ENCODE measurements at places on chromosomes 4 and X. TPM values are rescaled to one million over a fixed set of nuclear protein-coding genes. Genes with fewer than 3 reads are reported as not detected.
A peak's percentile ranks its signal among the peaks of the same experiment; 100 is the strongest.

DNA sequence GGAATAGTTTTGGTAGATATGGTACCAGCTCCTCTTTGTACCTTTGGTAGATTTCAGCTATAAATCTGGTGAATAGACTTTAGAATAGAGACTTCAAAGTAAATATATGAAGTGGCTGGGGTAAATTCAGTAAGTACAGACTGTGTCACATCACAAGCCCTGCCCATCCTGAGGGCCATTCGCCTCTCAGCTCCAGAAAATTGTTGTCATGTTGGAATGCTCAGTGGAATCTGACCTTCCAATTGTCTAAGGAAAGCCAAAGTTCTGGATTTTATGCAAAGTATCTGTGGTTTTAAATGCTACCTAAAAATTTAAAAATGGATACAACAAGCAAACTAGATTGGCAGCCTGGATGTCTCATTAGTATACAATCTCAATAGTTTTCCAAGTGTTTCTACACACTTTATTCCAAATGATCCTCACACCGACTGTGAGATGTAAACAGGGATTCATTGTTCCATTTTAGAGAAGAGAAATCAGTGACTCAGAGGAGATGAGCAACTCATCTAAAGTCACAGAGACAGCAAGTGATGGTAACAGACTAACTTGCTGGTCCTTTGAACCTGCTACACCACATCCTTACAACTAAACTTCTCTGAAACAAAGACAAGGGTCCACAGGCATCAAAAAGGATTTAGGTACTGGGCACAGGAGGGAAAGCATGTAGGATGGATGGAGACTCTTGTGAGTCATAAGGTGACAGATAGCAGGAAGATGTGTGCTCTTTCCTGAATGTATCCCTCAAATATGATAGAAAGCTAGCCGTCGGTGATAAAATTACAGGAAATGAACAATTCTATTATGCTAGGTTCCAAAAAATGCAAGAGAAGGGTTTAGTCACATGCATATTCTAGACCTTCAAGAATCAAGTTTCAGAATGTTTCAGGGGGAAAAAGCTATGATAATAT lies 127.3 kb downstream of the ATP10D start:
- DNase-seq, result no peak

The HS6ST2 gene
- total RNA-seq, result not detected

The PHKA2 gene
- 33.8 TPM for total RNA-seq

DNA sequence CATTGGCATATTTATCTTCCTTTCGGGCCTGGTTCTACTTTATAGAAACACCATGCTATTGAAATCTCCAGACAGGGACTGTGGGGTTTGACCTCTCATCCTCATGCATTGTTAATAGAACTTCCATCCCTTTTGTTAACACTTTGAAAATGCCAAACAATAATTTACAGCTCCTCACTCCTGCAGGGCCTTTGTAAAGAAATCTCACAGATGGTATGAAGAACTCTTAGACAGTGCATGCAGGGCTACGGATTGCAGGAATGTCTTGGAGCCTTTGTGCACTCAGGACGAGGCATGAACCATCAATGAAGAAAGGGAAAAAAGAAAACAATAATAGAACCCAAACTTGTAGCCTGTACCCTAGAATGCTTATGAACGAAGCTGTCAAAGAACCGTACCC lies 92.8 kb upstream of the TMEM47 start:
- no peak for DNase-seq

The PAGE3 gene
- total RNA-seq, result not detected

GRCh38 chr4:104113850-104114249 lies 380.8 kb downstream of the CXXC4 start:
- no peak for DNase-seq

The GAGE12E gene
- total RNA-seq, result not detected

GRCh38 chr4:52892880-52893279 lies 30.8 kb downstream of the RASL11B start:
- no peak for DNase-seq

The SUPT20HL1 gene
- total RNA-seq, result not detected

- DNase-seq, result no peak
Observed at GRCh38 chr4:101221294-101221693, 126.0 kb downstream of the PPP3CA start.

- no peak for DNase-seq
Observed at GRCh38 chr4:169437299-169438047, 166.7 kb upstream of the SH3RF1 start.

GRCh38 chr4:33512397-33512796 lies 2731.9 kb downstream of the ARAP2 start:
- no peak for DNase-seq

The VEGFD gene
- total RNA-seq, result not detected

DNA sequence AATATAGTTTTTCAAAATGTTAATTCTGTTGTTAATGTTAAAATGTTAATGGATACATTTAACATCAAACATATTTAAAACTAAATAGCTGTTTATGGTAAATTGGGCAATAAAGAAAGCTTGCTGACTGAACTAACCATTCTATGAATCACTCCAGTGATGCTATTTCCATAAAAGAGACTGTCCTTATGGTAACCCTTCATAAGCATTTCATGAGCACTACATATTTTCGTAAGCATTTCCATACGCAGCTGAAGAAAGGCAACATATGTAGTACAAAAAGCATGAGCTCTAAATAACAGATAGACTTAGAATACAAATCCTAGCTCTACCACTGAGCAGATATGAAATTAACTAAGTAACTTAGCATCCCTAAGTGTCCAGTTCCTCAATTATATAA lies 188.9 kb downstream of the COL25A1 start:
- DNase-seq, result no peak

DNA sequence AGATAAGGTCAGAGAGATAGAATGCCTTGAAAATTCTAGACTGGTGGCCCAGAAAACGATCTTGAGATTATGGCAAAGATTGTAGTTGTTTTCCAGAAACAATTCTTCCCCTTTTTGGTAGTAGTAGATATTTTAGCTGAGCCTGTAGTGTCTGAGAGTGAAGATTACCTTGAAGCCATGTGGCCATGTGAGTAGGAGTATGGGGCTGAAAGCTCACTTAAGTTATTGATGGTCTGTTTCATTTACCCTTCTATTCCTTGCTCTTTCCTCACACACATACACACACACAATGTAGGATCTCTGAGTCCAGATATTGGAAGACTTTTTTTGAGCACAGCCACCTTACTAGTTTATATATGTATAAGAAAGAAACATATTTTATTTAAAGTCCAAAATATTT lies 941.6 kb upstream of the GRID2 start:
- DNase-seq, result no peak

GRCh38 chr4:38306482-38307071 lies 346.4 kb downstream of the PTTG2 start:
- DNase-seq, result peak; percentile 22

GRCh38 chr4:102543030-102543928 lies 42.1 kb downstream of the NFKB1 start:
- no peak for DNase-seq

The CDX4 gene
- total RNA-seq, result not detected

GRCh38 chrX:13502590-13502989 lies 66.8 kb upstream of the EGFL6 start:
- peak; percentile 29 for DNase-seq

GRCh38 chr4:89379511-89380044 lies 72.0 kb upstream of the GPRIN3 start:
- no peak for DNase-seq

The GLRA3 gene
- not detected for total RNA-seq

DNA sequence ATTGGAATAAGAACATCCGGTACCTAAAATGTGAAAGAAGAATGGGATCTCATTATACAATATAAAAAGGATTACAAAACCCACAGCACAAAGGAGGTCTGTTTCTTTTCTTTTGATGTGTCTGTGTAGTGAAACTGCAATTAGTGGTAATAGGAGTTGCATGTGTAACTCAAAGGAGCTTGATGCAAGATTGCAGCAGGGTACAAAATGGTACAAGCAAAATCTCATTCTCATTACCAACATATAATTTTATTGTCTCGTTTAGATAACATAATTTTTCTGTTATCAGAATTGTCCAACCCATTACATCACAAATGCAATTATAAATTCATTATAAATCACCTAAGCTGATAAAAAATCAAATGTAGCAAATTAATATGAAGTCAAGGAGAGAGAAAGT lies 47.1 kb upstream of the CCSER1 start:
- DNase-seq, result no peak

DNA sequence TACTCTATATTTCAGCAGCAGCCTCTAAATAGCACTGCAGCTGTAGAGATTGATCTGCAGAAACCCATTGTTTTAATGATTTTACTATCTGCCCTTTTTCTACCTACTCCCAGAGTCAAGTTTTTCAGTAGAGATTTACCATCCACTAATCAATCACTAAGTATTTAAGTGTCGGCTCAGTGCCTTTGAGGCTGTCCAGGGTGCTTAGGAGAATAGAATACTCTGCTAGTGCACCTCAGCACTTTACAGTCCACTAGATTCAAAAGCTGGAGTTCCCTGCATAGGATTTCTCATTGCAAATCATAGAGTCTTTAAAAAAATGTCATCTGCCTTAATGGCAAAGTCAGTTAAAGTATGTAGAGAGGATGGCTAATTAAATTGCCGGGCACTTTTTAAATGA lies 29.6 kb upstream of the ANAPC4 start:
- no peak for DNase-seq

- DNase-seq, result no peak
Observed at GRCh38 chrX:27751976-27752375, 55.8 kb upstream of the MAGEB10 start.

- DNase-seq, result no peak
Observed at GRCh38 chr4:4256799-4257198, 8.8 kb upstream of the TMEM128 start.

The ADH1A gene
- not detected for total RNA-seq

DNA sequence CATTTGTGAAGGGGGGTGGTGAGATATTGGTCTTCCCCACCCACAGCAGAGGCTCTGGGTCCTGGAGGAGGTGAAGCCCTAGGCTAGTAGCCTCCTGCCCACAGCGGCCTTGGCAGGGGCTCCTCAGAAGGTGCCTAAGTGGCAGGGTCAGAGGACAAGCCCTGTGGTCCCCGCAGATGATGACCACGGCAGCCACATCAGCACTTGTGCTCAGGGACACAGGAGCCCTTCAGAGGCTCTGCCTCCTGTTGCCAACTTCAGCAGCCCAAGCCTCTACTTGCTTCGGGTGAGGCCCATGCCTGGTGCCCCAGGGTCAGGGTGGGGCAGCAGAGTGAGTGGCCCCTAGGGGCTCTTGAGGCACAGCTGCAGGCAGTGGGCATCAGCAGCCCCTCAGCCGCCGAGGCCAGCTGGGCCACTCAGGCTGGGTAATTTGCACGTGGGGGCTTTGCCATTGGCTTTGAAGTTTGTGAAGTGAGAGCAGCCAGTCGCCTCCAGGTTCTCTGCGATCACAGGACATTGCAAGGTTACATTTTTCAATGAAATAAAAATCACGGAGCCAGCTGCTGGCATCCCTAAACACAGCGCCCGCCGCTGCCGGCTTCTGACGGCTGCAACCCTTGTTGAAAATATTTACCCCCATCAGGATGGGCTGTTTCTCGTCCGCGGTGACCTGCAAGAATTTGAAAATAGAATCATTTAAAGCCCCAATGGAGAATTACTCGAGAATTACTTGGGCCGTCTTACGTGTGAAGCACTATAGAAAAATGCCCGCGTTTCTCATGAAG lies 108.5 kb downstream of the HMX1 start:
- DNase-seq, result no peak

The CTAG1A gene
- not detected for total RNA-seq

The UGT2A1 gene
- total RNA-seq, result not detected

DNA sequence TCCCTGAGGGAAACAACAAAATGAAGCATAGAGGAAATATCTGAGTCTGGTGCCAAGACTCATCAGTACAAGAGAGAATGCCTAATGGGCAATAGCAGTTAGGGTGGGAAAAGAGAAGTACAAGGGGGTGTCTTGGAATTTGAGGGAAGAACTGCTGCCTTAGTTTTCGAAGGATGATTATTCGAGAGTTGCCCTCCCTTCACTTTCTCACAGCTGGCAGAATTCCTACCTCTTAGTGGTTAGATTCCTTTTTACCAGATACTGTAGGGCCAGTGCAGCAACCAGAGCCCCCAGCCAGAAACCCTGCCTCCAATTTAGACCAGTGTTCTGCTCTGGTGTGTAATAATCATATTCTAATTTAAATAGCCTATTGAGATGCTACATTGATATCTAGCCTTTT lies 56.5 kb downstream of the NFKB1 start:
- no peak for DNase-seq

The CLDN34 gene
- total RNA-seq, result not detected

- DNase-seq, result no peak
Observed at GRCh38 chr4:151340751-151341385, 15.5 kb upstream of the SH3D19 start.

The POLN gene
- 4.9 TPM for total RNA-seq

DNA sequence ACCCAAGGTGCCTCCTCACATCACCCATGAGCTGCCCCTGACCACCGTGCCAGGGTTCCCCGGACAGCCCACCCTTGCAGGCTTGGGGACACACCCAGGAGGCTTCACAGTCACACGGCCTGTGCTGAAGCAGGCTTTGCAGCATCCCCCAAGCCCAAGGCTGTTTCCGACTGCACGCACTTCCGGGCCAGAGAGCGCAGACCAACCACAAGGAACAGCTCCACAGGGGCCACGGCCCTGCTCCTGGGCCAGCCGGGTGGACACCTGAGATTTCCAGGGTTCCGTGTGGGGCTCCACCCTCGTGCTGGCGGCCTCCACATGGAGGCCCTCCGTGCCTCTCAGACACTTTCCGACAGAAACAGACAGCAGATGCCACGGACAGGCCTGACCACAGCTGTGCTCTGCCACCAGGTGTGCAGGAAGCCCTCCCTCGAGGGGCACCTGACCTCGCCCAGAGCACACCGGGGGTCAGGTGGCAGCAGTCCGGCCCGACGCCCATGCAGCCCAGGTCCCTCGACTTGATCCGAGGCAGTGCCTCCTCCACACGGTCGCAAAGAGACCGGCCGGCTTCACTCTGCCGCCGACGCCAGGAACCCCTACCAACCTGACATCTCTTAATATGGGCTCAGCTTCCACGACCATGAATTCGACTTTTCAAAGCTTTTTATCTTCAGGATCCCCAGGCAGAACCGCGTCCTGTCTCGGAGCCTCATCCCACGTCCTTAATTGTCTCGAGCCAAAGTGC lies 8.0 kb downstream of the CTBP1 start:
- no peak for DNase-seq

DNA sequence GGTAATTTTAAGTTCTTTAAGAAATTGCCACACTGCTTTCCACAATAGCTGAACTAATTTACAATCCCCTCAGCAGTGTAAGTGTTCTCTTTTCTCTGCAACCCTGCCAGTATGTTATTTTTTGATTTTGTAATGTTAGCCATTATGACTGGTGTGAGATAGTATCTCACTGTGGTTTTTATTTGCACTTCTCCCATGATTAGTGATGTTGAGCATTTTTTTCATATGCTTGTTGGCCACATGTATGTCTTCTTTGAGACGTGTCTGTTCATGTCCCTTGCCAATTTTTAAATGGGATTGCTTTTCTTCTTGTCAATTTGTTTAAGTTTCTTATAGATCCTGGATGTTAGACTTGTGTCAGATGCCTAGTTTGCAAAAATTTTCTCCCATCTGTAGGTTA lies 86.1 kb downstream of the BMP3 start:
- DNase-seq, result no peak

DNA sequence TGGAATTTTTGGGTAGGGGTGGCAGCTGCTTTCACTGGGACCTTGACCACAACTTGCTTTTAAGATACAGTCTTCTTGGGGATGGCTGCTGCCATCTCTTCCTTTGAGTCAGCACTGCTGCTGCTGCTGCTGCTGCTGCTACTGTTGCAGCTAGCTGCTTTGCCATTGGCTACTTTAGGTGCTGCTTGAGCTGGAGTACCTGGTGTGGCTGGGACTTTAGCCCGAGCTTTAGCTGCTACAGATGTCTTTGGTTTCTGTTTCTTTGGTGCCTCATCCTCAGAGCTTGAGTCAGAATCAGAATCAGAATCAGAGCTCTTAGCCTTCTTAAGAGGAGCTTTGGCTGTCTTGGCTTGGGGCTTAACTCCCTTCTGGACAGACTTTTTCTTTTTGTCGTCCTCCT lies 52.2 kb downstream of the FAM9B start:
- DNase-seq, result peak; percentile 8
